ENCODE measurements at places on chromosomes 3 and 15.

DNA sequence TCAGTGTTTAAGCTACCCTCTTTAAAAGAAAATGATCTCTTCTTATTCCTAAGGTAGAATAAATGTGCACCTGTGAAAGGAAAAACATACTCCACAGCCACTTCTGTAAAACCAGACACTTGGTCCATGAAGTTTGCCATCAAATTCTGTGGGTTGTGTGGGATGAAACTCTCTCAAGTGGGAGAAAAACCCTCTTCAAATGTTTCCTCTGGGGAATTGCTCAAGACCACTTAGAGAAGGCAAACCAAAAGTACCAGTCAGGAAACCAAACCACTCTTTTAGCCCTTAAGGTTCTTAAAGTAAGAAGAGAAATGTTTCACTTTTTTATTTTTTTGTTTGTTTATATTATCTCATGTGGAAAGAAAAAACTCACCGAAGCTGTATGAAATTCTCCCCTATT is 1.2 kb downstream of the COL8A1 start:
- no peak for DNase-seq

GRCh38 chr15:96365781-96366525 is 35.5 kb downstream of the NR2F2 start:
- no peak for DNase-seq

- DNase-seq = no peak
Measured at GRCh38 chr3:141110322-141110721, 59.2 kb downstream of the SPSB4 start.

- no peak for DNase-seq
Measured at GRCh38 chr15:85307687-85308045, 72.7 kb upstream of the AKAP13 start.

- peak; percentile 47 for DNase-seq
Measured at GRCh38 chr3:158671821-158672214, 630 bp downstream of the LXN start.

GRCh38 chr3:39362812-39363211 is 20.4 kb upstream of the SLC25A38 start:
- no peak for DNase-seq

DNA sequence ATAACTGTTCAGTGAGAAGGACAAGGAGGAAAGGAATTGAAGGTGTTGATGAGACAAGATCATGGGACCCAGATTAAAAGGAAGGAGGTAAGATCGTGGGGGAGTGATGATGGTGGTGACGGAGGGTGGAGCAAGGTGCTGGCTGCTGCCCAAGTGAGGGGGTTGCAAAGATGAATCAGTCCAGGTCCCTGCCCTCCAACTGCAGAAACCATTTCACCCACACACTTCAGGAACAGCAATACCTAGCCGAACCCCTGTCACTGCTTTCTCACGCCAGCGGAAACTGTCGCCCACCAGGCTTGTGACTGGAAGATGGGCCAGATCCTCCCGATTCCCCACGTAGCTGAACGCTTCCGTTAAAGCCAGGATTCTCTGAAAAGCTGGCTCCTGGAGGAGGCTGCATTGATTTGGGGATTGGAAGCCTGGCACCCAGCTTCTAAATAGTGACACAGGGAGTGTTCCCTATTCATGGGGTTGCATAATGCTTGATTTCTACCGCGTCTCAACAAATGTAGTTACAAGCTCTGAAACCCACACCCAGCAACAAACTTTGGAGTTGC is 3.2 kb upstream of the LSG1 start:
- DNase-seq = no peak

DNA sequence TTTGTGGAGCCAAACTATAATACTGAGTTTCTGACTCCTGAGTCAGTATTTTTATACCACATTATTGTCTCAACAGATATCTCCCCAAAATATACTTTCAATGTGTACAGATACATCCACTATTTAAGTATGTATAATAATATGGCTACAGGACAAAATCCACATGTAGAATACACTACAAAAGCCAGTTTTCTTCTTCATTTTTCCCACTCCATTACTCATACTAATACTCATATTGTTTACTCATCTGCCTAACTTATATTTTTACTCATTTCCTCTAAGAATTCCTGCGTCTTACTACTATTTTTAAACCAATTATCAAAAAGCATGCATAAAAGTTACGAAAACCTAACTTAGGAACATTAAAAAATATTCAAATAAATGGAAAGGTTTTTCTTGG is 440.8 kb downstream of the ZNF385D start:
- no peak for DNase-seq

DNA sequence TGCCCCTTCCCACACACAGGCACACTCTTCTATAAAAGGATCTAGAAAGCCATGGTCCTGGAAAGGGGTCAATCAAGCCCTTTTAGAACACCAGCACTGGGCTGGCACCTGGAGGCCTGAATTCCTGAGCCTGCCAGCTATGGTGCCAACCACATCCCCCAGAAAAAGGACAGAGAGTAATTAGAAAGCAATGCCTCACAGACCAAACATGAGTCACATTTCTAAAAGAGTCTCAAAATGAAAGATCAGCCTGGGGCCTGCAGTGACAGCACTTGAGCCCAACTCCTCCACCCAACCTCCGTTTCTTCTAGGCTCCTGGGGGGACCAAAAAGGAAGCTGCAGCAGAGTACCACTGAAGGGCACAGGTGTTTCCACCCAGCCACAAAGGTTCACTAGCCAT is 14.1 kb downstream of the MYLK start:
- DNase-seq = no peak

GRCh38 chr15:75403892-75404291 is 35.5 kb upstream of the MAN2C1 start:
- no peak for DNase-seq

DNA sequence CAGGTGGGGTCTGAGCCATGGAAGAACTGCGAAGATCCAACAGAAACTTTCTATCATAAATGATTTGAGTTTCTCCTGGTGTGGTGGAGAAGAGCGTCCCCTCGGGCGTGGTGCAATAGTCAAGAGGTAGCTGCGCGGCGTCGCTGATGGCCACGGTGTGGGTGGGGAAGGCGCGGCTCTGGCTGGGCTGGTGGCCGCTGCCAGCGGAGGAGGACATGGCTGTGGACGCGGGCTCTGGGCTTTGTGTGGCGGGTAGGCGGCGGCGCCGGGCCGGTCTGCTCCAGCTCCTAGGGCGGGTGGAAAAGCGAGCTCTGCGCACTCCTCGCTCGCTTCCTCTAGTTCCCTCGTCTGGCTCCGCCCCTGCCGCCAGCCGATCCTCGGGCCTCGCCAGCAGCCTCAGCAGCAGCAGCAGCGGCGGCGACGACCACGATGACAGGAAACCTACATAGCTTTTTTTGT is 5.9 kb downstream of the STARD9 start:
- DNase-seq = peak; percentile 89

DNA sequence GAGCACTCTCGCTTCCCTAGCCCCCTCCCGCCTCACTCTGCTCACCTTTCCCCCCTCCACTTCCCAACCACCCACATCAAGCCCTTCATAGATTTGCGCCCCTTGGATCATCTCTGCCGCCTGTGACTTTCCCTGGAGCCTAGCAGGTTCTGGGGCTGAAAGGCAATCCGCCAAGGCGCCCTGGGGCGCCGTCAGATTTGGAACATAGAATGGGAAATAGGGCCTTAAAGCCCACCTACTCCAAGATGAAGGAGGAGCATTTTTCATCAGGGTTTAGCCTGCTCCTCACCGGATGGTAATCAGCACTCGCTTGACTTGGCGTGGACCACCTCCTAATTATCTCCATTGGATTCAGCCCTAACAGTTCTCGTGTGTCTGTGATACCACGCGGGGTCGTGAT is 1.3 kb downstream of the CPNE4 start:
- no peak for DNase-seq

DNA sequence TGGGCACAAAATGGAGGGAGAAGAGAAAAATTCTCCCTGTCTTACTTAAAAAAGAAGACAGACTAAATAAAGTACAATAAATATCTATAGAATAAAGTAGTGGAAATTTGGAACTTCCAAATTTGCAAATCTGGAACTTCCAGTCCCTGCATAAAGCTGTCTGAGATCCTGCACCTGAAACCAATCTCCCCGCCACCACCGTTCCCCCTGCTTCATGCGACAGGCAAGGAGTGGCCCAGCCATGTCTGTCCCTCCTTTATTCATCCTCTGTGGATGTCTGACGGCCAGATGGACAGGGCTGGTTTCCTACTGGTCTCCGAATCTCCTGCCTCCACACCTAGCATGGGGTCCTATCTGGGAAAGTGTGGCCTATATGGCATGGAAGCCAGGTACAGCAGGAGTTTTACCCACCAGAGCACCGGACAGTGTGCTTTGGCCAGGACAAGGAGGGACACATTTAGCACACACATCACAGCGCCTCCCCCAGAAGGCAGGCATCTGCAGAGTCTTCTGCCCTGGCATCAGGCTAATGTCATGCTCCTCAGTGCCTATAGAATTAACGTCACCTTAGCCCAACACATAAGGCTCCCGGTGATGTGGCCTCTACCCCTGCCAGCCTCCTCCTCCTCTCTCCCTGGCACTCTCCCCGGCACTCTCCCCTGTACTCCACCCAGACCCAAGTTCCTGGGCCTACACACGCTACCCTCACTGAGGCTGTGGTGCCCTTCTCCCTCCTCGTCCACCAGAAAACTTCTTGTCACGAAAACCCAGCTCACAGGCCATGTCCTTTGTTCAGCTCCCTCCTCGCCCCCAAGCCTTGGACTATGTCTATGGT is 170.8 kb downstream of the XXYLT1 start:
- DNase-seq = no peak

DNA sequence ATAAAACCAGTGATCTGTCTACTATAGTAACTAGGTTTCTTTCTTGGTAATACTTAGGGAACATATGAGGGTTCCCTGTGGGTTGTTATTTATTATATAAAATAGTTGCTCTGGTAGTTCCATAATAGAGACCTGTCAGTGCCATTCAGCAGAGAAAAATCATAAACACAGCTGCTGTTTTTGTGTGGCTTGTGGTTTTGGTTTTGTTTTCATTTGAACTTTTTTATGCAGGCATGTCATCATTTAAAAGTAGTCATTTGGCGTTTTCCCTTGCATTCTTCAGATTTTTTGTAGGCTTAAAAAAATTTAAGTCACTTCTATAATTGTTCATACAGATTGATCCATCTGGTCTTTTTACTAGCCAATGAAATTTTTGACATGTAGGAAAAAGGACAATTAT is 47.9 kb downstream of the PIK3CA start:
- DNase-seq = no peak

DNA sequence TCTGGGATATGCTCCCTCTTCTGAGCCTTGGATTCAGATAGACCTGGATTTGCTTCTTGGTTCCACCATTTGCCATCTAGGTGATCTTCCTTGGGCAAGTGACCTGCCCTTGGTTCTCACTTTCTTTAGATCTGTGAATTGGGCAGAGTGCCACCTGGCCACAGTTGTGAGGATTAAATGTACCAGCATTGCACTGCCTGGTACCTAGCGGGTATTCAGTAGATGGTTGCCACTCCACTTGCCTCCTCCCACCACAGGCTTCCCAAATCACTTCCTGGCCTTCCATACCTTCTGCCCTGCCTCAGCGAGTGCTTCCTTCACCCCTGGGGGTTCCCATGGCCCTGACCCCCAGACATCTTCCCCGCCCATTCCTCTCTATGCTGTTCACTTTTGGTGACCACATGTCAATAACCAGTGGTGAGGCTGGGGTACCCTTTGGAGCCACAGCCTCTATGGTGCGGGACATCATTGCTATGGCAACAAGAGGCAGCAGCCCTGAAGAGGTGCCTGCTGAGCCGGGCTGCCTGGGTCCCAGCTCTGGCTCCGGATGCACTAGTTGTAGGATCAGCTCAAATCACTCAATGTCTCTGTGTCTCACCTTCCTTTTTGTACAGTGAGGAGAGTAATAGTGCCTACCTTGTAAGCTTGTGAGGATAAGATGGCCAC is 40.5 kb downstream of the CMTM7 start:
- no peak for DNase-seq

- DNase-seq = no peak
Measured at GRCh38 chr3:129560269-129560787, 17.4 kb downstream of the H1-8 start.

DNA sequence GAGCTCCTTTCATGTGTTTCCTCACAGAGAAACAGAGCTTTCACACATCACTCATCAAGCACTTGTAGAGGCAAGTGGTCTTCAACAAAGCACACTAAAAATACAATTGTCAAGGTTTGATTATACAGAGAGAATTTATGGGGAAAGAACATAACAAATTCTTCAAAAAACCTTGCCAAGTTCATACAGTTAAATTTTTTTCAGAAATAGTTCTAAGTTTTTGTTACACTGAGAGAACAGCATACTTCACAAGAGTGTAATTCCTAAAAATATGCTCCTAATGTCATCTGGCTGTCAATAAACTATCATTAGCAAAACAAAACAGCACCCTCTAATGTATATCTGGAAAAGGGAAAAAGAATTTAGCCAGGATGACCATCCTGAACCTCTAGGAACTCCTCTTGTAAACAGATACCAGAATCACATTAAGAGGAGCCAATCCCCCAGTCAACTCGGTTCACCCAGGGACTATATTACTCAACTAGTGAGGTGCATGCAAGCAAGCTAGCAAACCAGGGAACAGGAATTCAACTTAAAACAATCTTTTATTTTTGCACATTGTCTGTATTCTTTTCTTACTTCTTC is 63.3 kb downstream of the RAD18 start:
- no peak for DNase-seq

DNA sequence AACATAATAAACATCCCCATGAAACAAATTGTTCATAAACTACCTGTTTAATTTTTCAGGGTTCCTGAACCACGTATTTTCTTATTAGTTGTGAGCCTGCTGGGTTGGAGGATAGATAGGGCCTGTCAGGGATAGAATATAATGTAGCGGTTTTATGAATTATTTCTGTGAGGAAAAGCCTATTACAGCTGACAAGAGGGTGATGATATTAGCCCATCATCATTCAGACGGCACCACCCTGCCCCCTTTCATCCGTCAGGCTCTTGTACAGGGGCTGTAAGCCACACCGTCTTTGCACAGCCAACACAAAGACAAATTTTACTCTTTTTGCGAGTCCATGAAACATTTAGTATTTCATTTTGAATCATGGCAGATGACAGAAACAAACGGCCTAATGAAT is 335.3 kb upstream of the TMCO5A start:
- DNase-seq = no peak
